Midbrain (tissue), 1 donor: ENCODE measurements at places on chromosomes 3 and 15.
A peak's percentile ranks its signal among the peaks of the same experiment; 100 is the strongest.

GRCh38 chr15:80482696-80483095 lies 78.5 kb downstream of the ARNT2 start:
- no peak for DNase-seq

DNA sequence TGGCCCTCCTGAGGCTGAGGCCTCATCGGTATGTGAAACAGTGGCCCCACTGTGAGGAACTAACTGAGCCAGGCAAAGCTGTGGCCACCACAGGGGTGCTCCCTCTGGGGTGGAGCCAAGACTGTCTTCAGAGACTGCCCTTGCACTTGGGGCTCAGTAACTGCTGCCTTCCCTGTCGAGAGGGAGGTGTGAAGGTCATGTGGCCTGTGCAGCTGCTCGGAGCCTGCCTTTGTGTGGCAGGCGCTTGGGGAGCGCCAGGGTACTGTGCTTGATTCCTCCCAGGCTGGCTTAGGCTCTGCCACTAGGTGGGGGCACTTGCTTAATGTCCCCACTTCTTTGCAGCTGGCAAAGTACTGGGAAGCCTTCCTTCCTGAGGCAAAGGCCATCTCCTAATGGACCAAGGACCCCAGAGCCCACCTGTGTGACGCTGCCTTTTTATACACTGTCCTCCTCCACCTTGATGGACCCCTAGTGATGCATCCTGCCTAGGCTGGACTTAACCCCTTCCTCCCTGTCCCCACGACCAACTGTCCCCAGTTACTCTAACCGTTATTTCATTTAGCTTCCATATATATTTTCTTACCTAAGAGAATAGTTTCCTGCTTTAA lies 14.2 kb upstream of the SNX22 start:
- DNase-seq, result peak; percentile 62

GRCh38 chr3:183317886-183318865 lies 65.1 kb downstream of the B3GNT5 start:
- no peak for DNase-seq

- DNase-seq, result no peak
These were observed 24.8 kb downstream of the UQCC5 start for GRCh38 chr3:52561028-52561747.

GRCh38 chr3:53511246-53511645 lies 16.8 kb downstream of the CACNA1D start:
- DNase-seq, result no peak

GRCh38 chr3:103446953-103447629 lies 1012.3 kb downstream of the ZPLD1 start:
- DNase-seq, result no peak

DNA sequence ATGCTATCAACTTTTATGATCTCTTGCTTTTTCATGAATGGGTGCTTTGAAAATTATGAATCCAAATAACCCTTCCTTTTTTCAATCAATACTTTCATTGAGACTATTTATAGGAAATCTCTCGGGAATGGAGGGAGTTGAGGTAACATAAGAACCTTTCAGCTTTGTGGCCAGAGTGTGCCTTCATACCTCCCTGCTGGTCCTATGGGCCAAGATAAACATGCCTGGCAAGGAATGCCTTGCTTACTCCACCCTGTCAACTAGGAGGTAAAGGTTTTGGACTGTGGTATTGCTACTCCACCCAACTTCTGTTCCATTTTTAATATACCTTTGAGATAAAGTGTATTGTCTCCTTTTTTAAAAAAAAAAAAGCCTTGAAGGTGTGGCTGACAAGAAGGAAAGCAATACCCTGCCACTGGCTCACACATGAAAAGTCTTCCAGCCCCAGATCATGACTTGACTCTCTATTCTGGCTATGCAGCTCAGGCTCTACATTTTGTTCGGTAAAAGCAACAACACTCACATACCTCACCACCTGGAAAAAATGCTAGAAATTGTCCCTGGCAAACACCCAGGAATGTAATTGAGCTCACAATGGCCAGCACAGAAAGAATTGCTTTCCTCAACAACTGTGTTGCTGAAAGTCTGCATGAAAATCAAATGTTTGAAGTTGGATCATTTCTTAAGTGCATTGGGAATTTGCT lies 35.8 kb downstream of the COL8A1 start:
- DNase-seq, result no peak

- no peak for DNase-seq
These were observed 344.8 kb upstream of the GRM7 start for GRCh38 chr3:6516143-6516542.

- DNase-seq, result no peak
These were observed 114.2 kb downstream of the CNTN3 start for GRCh38 chr3:74500257-74500656.

GRCh38 chr3:46607603-46608028 lies 4.7 kb upstream of the FAM240A start:
- no peak for DNase-seq

- DNase-seq, result no peak
These were observed 78.3 kb downstream of the NAALADL2 start for GRCh38 chr3:174937478-174937877.

DNA sequence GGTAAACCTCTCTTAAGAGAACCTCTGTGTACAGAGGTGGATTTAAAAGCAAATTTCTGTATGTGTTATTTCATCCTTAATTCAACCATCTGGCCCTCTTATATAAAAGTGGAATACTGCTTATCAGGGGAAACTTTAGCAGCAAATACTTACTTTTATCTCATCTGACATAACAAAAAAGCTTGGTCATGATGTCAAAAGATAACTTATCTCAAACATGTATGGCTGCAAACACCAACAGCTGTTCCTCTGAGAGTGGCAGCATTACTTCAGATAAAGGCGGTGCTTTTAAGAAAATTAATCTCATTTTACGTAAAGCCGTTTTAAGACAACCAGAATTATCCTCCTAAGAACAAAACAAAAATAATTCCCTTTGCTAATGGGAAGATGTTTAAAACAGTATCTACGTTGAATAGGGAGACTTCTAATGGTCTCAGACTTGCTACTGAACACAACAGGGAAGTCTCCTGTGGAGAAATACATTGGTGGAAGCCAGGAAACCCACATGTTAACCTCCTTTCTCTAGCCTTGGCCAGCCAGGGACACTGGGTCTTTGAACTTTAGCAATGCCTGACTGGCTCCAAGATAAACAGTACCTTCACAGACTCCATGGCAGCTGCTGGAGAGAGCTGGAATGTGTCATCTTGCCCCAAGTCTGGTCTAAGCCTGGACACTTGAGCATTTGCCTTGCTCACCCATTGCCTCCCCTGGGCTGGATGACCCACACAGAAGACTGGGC lies 18.1 kb downstream of the ARRDC4 start:
- DNase-seq, result no peak

DNA sequence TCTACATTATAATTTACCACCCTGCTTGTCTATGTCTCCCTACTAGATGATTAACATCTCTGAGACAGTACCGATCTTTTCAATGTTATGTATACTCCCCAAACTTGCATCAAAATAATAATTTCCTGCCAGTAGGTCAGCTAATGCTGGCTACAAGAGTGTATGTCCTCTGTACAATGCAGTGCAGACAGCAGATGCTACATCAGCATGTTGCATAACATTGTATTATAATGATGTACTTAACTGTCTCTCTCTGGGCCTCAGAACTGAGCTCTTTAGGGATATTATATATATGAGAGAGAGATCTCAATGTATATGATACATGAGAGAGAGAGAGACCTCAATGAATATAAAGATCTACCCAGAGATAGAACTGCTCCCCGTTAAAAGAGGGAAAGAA lies 456.6 kb downstream of the SHQ1 start:
- DNase-seq, result no peak
